ENCODE measurements at places on chromosomes 13 and 19. TPM values are rescaled to one million over a fixed set of nuclear protein-coding genes. Genes with fewer than 3 reads are reported as not detected.

Gene GJA3
- total RNA-seq, result 0.37 TPM

Gene FGF9
- total RNA-seq, result not detected

Gene ZNF486
- 3.6 TPM for total RNA-seq

Gene MISP3
- total RNA-seq, result 2.3 TPM

Gene PRKD2
- total RNA-seq, result 27.9 TPM

Gene BST2
- total RNA-seq, result not detected

Gene PSG7
- not detected for total RNA-seq

Gene FFAR2
- not detected for total RNA-seq

Gene NUCB1
- total RNA-seq, result 186 TPM

Gene TNNT1
- 12.3 TPM for total RNA-seq

Gene COL4A1
- total RNA-seq, result 108 TPM

Gene USHBP1
- not detected for total RNA-seq

Gene APOE
- 44.7 TPM for total RNA-seq

Data from airway epithelial cell (primary cell).